Heart right ventricle (tissue), 16 donors: ENCODE measurements at places on chromosomes 3 and 15. TPM values are rescaled to one million over a fixed set of nuclear protein-coding genes. Genes with fewer than 3 reads are reported as not detected.

ACAP2 gene
- polyA plus RNA-seq: 4.3 TPM

DNA sequence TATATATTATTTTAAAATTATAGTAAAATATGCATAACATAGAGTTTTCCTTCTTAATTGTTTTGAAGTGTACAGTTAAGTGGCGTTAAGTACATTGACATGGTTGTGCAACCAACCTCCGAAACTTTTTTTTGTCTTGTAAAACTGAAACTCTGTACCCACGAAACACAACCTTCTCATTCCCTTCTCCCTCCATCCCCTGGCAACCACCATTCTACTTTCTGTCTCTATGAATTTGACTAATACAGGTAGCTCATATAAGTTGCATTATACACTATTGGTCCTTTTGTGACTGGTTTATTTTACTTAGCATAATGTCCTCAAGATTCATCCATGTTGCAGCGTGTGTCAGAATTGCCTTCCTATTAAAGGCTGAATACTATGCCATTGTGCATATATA, 179.4 kb downstream of the SATB1 start:
- no peak for DNase-seq

GRCh38 chr15:37416103-37416502, 315.8 kb upstream of the MEIS2 start:
- no peak for DNase-seq

DNA sequence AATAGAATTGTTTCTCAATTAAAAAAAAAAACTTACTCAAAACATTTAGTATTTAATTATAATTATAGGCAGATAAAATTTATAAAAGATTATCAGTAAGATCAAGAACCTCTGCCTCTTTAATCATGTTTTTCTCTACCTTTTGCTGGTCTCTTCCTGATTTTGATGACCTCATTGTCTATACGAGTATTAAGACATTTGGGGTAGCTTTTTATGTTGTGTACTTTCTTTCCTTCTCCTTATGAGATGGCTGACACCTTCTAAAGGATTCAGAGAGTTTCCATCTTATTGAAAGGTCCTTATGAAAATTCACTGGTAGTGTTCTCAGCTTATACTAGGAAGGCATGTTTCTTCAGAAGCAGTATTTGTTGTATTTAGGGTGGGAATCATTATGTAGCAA, 426.3 kb downstream of the LPP start:
- no peak for DNase-seq

HGD gene
- polyA plus RNA-seq: not detected

DNA sequence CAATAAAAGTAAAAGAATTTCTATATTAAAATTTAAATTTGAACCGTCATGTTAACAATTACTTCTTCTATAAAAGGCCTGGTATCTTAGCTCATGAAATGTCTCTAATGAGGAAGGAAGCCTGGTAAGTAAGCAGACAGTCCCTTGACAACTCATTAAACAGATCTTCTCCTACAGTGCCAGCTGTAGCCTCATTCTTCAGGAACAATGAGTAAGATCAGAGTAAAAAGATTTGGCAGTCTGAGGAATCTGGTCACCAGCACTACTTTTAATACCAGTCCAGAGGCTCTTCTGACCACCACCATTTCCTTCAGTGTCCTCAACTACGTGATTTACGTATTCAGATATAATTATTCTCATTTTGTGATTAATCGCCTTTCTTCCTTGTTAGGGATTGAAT, 955.0 kb upstream of the ALCAM start:
- DNase-seq: no peak

- DNase-seq: no peak
Measured at GRCh38 chr3:189517981-189518380, 113.2 kb upstream of the TP63 start.

GRCh38 chr3:183532620-183533411, 22.7 kb downstream of the KLHL6 start:
- DNase-seq: no peak

GRCh38 chr3:184751204-184752040, 39.6 kb upstream of the MAGEF1 start:
- no peak for DNase-seq

DNA sequence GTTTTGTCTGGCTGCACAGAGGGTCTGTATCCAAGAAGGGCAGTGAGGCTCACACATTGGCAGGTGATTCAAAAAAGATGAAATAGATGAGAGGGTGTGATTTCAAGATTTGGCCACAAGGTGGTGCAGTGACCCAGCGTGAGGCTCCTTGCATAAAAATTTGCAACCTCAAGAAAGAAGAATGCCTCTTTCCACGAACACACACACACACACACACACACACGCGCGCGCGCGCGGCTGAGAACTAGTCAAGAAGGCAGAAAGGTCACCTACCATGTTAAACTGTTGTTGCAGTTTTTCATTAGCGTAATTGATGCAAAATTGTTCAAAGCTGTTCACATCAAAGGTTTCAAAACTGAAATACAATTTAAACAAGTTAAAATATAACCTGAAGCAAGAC, 39.2 kb downstream of the MYO5C start:
- peak; percentile 37 for DNase-seq

- no peak for DNase-seq
Measured at GRCh38 chr15:43524254-43524845, 6.9 kb downstream of the MAP1A start.

- no peak for DNase-seq
Measured at GRCh38 chr15:38454696-38455090, 766 bp downstream of the FAM98B start.

DNA sequence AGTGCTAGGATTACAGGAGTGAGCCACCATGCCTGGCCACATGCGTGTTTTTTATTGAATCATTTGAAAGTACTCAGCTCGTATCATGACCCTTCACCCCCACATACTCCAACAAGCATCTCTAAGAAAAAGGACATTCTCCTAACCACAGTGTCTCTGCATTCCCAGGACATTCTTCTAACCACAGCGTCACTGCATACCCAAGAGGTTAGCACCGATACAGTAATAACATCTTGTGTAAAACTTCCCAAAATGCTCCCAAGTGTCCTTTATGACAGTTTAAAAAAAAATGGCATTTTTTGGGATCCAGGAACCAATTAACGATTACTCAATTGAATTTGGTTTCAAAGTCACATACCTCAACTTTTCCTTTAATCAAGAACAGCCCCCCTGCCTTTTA, 39.6 kb downstream of the FLNB start:
- no peak for DNase-seq

- DNase-seq: no peak
Measured at GRCh38 chr15:63500265-63501250, 3.8 kb upstream of the USP3 start.

DNA sequence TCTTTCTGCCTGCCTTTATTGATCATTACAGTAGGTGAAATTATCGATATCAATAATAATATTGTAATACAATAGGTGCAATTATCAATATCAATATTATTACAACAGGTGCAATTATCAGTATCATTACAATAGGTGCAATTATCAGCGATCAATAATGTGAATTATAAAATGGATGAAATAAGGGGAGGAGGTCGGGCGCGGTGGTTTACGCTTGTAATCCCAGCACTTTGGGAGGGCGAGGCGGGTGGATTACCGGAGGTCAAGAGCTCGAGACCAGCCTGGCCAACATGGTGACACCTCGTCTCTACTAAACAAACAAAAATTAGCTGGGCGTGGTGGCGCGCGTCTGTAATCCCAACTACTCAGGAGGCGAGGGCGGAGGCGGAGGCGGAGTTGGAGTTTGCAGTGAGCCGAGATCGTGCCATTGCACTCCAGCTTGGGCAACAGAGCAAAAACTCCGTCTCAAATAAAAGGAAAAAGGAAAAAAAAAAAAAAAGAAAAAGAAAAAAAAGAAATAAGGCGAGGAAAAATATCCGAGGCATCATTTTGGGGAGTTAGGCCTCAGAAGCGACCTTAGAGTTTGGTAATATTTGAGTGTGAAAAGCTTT, 611 bp upstream of the BNIP2 start:
- DNase-seq: peak; percentile 82

DNA sequence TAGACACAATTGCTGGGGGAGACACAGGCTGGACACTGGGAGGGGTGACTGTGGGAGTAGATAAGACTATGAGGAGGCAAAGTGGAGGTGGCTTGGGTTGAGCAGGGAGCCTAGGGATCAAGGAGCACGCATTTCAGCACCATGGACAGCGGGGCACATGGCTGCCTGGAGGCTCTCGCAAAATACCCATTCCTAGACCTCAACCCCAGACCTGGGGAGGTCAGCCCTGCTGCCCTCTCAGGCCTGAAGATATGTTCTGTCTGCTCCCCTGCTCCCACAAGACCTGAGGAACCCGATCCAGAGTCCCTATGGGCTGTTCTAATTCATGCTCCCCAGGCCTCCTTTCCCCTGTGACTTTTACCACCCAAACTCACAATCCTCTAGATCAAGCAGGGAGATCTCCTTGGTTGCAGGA, 16.0 kb upstream of the CPEB1 start:
- DNase-seq: peak; percentile 26

DNA sequence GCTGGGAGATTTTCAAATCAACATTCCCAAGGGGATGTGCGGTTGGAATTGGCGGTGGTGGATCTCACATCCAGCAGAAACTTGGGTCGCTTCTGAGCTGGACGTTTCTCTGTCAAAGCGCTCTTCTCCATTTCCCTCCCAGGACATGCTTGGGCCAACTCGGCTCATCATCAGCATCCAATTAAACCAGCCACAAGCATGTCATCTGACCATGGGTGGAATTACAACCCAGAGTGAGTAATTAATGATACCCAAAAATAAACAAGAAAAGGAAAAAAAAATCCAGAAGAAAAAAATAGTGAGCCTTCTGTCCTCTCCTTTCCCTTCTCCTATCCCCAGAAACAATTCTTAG, 111.2 kb downstream of the XXYLT1 start:
- no peak for DNase-seq

- no peak for DNase-seq
Measured at GRCh38 chr3:61443886-61444285, 117.5 kb upstream of the PTPRG start.

CLDN18 gene
- not detected for polyA plus RNA-seq

DNA sequence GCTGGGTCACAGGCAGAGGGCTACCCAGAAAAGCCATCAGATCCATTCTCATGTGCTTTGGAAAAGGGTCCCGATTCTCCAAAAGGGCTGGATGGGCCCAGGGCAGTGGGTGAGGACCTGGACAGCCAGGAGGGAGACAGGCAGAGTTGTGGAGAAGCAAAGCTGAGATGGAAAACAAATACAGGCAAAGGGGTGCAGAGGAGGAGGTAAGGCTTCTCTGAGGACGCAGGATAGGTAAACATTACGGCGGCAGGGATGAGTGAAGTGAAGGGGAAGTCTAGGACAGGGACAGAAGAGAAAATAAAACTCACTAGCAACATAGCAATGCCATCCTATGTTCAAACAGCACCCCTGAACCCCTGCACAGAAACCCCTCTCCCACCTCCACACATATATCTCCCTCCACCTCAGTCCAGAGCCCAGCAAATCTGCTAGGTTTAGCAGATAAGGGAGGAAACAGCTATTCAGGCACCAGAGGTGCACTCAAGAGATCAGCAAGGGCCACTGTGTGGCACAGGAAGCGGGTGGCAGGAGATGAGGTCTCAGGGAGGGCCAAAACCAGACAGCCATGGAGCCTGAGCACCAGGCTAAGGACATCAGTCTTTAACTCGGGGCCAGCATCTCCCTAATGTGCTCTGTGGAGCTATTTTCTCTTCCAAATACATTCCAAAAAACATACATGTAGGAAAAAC, 51.3 kb downstream of the HOMER2 start:
- DNase-seq: no peak

DNA sequence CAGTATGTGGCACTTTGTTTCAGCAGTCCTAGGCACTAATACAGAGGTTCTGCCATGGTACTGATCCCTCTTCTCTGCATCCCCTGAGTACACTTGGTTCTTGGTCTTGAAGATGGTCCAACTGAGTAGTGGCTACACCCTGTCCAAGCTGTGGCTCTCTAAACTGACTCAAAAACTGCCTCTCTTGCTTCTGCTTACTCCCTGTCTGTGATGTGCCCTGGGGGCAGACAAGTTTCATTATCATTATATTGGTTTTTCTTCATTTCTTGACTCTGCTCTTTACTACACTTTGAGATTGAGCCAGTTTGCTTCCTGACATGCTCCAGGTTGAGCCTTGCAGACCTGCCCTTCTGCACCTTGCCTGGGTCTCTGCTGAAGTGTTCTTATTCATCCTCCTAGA, 18.9 kb upstream of the ST3GAL6 start:
- DNase-seq: no peak

DNA sequence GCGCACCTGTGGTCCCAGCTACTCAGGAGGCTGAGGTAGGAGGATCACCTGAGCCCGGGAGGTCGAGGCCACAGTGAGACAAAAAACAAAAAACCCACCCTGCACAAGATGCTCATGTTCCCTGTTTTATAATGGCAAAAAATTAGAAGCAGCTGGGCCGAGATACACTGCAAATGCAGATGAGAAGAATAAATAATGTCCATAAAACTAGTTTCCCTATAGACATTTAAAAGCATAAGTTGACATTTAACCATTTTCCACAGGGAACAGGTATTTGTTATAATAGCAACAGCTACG, 537 bp upstream of the SCAP start:
- DNase-seq: no peak

COMMD4 gene
- 74.3 TPM for polyA plus RNA-seq

- peak; percentile 5 for DNase-seq
Measured at GRCh38 chr3:127036209-127037020, 53.5 kb downstream of the PLXNA1 start.

DNA sequence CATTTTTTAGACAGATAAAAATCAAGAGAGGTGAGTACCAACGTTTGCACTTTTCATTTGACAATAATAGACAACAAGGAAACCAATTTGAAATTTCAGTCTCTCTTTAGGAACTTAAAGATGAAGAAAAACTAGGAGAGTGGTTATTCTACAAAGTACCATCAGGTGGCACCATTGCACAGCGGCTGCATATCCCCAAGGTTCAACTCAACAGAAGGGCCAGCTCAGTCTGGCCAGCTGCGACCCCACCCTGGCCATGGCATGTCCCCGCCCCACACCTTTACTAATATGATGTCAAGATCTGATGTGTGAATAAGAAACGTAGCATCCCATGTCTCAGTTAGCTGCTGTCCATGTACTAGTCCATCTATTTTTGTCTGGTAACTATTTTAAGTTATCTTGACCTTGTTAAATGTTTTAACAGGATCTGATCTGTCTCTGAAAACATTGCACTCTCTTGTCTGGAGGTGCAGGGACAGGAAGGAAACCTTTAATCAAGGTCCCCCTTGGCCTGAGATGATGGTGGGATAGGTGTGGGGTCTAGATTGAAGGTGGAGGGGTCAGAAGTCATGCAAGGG, 35.5 kb upstream of the CGNL1 start:
- DNase-seq: no peak

RAB6B gene
- 14.2 TPM for polyA plus RNA-seq

DNA sequence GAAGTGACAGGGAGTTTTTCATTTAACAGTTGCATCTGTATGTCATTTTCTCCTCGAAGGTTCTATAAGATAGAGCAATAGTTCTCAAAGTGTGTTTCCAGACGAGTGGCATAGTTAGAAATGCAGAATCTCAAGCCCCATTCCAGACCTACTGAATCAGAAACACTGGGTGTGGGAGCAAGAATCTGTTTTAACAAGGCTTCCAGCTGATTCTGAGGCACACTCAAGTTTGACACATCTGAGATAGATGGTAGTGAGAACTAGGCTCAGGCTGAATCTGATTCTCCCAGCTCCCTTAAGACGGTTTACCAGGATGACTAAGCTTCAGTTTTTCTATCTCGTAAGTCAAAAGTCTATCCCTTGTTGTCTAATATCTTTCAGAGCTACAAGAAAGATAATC, 159.8 kb upstream of the NUDT16 start:
- DNase-seq: no peak
